Stimulated activated CD4-positive, alpha-beta T cell treated with anti-CD3 and anti-CD28 coated beads, Interleukin-15, amount 100 ng/mL, for 1 hour (primary cell): ENCODE measurements at places on chromosomes 1 and 21.
A peak's percentile ranks its signal among the peaks of the same experiment; 100 is the strongest.

- DNase-seq, result no peak
Measured at GRCh38 chr1:70290218-70290617, 64.3 kb downstream of the ANKRD13C start.

DNA sequence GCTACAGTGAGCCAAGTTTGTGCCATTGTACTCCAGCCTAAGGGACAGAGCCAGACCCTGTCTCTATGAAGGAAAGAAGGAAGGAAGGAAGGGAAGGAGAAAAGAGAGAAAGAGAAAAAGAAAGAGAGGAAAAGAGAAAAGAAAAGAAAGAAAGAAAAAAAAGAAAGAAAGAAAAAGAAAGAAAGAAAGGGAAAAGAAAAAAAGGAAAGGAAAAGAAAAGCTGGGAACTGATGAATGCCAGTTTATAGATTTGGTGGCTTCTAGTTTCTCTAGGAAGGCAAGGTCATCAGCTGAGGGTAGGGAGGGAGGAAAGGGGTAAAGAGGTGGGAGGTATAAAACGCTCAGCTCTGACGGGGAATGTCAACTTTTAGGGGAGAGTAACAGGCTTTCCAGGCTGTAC is 62.3 kb upstream of the AKT3 start:
- DNase-seq, result no peak

DNA sequence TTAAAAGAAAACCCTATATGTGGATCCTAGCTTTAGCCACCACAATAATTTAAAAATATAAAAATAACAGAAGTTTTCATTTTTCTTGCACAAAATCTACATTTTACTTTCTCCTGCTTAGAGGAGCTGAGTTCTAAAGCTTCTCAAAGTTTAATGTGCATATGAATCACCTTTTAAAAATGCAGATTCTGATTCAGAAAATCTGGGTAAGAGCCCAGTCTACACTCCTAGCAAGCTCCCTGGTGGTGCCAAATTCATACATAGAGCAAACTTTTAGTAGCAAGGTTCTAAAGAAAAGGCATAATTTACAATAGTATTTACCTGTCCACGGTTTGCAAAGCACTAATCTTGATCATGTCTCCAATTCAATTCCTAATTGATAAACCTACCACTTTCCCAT is 19.3 kb downstream of the RSBN1 start:
- DNase-seq, result no peak

DNA sequence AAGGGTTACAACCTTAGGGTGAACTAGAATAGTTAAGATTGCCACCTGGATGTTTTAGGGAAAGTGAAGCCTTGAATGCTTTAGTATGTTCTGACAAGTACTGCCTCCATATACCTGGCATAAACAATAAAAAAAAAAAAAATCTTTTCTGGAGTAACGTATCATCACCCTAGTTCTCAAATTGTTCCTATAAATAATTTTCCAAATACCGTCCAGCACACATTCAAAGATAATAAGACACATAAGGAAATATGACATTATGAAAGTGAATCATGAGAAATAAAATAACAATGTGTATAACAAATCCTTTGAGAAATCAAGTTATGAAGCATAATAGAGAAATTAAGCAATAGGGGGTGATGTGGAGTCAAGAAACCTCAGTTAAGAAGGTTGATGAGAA is 20.6 kb downstream of the C1orf141 start:
- no peak for DNase-seq

- no peak for DNase-seq
Measured at GRCh38 chr1:83500987-83501591, 497.8 kb downstream of the TTLL7 start.

GRCh38 chr1:47449822-47450552 is 12.1 kb downstream of the FOXD2 start:
- DNase-seq, result no peak

GRCh38 chr1:29712284-29712651 is 475.9 kb downstream of the PTPRU start:
- no peak for DNase-seq

DNA sequence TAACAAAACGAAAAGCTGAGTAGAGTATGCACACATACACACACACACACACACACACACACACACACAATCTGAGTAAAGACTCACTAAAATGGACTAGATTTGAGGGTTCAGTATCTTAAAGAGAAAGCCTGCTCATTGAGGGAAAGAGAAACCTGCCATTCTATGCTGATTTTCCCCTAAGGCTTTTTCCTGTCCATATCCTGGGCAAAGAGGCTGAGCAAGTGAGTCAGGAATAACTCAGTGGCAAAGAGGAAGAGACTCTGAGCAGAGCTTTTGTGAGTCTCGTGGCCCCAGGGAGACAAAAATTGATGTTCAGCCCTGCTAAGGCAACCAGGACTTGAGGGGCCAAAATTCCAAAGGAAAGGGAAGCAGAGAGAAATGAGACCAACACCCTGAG is 37.3 kb upstream of the RUNX1 start:
- DNase-seq, result no peak

DNA sequence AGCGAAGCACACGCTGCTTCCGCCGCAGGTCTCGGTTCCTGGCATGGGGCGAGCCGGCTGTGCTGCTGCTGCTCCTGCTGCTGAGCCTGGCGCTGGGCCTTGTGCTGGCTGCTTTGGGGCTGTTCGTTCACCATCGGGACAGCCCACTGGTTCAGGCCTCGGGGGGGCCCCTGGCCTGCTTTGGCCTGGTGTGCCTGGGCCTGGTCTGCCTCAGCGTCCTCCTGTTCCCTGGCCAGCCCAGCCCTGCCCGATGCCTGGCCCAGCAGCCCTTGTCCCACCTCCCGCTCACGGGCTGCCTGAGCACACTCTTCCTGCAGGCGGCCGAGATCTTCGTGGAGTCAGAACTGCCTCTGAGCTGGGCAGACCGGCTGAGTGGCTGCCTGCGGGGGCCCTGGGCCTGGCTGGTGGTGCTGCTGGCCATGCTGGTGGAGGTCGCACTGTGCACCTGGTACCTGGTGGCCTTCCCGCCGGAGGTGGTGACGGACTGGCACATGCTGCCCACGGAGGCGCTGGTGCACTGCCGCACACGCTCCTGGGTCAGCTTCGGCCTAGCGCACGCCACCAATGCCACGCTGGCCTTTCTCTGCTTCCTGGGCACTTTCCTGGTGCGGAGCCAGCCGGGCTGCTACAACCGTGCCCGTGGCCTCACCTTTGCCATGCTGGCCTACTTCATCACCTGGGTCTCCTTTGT is 2.6 kb downstream of the TAS1R3 start:
- no peak for DNase-seq

DNA sequence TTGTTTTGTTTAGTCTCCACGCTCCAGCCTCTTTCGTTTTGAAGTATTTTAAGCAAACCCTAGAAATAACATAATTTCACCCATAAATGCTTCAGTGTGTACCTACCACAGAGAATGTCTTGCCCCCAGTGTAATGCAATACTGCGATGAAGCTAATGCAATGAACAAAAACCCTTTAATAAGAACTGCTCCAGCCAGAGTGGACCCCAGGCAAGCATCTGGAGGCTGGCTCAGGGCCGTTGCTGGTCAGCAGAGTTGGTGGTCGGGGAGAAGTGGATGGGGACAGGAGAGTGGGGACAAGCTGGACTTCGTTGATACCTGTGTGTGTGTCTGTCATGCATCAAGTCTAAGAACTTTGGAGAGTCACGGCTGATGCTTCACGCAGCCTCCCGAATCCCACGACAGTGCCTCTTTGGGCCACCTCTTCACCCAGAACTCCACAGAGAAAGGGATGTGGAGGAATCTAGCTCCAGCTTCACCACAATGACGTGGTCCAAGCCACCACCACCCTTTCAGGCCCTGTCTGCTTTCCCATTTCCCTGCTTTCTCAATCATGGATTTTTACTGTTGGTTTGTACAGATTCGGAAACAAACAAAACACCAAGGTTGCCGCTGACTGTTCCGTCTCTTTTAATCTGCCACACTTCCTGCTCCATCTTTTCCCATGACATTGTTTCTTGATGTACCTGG is 108.6 kb upstream of the ERRFI1 start:
- no peak for DNase-seq

DNA sequence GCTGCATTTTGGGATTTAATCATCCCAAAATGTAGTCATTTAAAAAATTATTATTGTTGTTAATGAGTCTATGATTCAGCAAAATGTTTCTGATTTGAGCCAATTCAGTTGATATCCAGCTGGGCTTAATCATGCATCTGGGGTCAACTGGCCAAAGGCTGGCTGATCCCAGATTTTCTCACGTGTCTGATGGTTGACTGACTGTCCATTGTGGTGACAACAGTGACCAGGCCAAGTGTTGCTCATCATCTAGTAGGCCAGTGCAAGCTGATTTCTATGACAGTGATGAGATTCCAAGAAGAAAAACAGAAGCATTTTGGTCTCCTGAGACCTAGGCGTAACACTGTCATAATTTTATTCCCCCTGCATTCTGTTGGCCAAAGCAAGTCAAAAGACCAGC is 80.1 kb upstream of the ZC3H11B start:
- no peak for DNase-seq

GRCh38 chr1:39701049-39701439 is 9.8 kb upstream of the HPCAL4 start:
- DNase-seq, result no peak

- no peak for DNase-seq
Measured at GRCh38 chr1:25562101-25562927, 18.9 kb downstream of the LDLRAP1 start.

- DNase-seq, result no peak
Measured at GRCh38 chr1:232493869-232494268, 136.1 kb downstream of the SIPA1L2 start.

- DNase-seq, result peak; percentile 85
Measured at GRCh38 chr1:966704-967300, 520 bp downstream of the PLEKHN1 start.

DNA sequence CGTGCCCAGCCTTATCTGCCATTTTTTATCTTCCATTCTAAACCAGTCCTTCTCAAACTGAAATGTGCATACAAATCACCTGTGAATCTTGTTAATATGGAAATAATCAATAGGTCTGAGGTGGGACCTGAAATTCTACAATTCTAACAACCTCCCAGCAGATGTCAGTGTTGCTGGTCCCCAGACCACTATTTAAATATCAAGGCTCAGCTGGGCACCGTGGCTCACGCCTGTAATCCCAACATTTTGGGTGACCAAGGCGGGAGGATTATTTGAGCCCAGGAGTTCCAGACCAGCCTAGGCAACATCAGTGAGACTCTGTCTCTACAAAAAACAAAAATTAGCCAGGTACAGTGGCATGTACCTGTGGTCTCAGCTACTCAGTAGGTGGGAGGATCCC is 4.1 kb downstream of the UQCRHL start:
- DNase-seq, result no peak

DNA sequence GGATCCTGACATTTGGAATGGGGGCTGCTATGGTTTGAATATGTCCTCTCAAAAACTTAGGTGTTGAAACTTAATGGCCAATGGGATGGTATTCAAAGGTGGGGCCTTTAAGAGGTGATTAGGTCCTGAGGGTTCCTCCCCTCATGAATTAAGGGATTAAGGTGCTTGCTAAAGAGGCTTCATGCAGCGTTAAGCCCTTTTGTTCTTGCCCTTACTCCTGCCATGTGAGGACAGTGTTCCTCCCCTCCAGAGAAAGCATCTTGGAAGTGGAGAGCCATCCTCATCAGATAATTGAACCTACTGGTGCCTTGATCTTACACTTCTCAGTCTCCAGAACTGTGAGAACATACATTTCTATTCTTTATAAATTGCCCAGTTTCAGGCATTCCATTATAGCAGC is 146.6 kb downstream of the KCNJ6 start:
- DNase-seq, result no peak

GRCh38 chr1:18736958-18737357 is 106.3 kb downstream of the PAX7 start:
- DNase-seq, result no peak

GRCh38 chr1:60620087-60620486 is 462.3 kb upstream of the NFIA start:
- DNase-seq, result no peak

GRCh38 chr1:234369784-234370183 is 3.5 kb upstream of the COA6 start:
- no peak for DNase-seq

DNA sequence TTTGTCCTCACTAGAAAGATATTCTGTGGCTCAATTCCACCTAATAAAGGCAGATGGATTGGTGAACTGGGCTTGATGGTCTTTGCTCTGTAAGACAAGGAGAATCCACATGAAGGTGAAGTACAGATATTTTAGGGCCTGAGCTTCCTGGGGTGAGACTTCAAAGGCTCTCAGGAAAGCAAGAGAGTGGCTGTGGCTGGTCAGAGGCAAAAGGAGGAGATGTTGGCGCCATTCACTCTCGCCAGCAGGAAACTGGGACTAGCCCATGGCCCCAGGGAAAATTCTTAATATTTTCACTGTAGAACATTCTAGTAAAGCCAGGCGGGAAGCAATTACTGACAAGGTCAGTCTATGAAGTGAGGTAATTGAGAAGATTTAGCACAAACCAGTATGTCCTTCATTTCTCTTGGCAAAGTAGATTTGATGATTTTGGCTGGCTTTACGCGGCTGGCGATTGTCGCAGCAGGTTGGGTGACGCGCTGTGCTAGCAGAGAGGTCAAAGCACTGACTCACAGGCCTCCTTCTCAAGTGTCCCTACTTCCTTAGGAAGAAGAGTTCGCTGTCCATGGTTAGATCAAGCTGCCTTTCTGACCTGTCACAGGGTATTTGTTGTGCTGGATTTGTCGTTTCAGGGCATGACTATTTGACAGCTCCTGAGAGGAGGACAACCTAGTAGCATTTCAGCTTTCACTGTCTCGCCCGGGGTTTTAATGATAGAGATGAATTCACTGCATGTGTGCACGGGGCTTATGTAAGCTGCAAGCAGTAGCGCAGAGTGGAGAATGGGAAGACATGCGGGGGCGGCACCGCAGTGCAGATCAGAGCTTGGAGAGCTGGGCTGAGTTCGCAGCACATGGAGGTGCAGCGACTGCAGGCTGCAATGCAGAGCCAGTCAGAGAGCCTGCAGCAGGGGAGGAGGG is 32.7 kb downstream of the XCL1 start:
- no peak for DNase-seq

- DNase-seq, result no peak
Measured at GRCh38 chr1:112676543-112676942, 2.1 kb downstream of the MOV10 start.

GRCh38 chr1:58908561-58909560 is 125.0 kb upstream of the JUN start:
- no peak for DNase-seq

GRCh38 chr1:96427616-96428015 is 294.0 kb upstream of the PTBP2 start:
- no peak for DNase-seq

DNA sequence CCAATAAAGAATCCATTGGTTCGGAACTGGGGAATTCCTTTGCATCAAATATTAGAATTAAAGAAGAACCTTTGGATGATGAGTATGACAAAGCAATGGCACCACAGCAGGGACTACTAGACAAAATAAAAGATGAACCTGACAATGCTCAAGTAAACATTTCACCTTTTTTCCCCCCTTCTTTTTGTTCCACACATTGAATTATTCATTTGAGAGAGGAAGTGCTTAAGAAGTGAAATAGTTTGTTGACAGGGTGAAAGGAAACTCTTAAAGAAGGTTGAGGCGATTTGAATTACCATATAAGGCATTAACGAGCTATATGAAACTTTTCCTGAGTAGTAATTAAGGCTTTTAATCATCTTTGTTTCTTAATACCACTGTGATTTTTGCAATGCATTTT is 93.1 kb downstream of the ZMYM4 start:
- no peak for DNase-seq
